ENCODE measurements at places on chromosomes 1 and 21. TPM values are rescaled to one million over a fixed set of nuclear protein-coding genes. Genes with fewer than 3 reads are reported as not detected.
A peak's percentile ranks its signal among the peaks of the same experiment; 100 is the strongest.

DNA sequence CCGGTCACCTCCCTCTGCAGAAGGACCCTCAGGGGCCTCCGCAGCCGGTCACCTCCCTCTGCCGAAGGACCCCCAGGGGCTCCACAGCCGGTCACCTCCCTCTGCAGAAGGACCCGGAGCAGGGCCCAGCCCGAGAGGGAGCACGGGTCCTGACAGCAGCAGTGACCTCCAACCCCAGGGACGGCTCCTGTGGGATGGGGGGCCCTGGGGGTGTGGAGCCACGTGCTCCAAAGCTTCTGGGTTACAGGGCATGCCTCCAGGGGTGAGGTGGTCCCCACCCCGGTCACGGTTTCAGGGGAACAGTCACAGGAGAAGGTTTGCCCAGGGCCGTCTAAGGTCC is 40.3 kb downstream of the SLC19A1 start:
- DNase-seq: peak; percentile 37

- DNase-seq: no peak
These were observed 42.9 kb downstream of the STYXL2 start for GRCh38 chr1:167136806-167137205.

- DNase-seq: peak; percentile 42
These were observed 17.6 kb downstream of the SLC2A1 start for GRCh38 chr1:42940851-42941639.

DNA sequence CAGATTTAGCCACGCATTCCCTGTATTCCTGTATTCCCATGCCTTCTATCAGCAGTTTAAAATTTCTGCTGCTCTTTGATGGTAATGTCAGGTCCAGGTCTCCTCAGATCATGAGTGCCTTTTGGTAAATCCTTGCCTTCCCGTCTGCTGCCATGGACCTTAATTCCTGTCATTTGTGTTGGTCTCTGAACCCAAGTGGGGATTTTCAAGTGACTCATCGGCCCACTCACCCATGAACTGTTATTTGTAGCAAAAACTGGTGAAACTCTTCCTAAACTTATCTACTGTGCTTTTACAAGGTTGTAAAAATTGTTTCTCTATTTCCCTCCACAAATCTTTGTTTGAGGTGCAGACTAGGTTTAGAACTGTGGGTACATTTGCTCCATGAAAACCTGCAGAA is 47.4 kb downstream of the ACTN2 start:
- DNase-seq: no peak

DNA sequence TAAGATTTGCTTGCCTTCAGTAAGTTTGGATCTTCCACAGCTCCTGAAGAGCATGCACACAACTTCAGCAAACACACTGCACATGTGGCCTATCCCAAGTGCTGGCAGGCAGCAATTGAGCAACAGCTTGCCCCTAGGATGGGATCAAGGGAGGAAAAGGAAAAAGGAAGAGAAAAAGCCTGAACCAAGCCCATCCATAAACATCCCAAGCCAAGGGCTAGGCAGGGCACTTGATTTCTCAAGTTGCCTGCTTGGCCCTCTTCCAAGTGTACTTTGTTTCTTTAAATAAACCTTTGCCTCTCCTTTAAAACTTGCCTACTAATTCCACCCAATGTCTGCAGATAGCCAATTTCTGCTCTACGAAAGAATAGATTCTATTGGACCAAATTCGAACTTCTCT is 49.0 kb upstream of the OLFM3 start:
- no peak for DNase-seq

DNA sequence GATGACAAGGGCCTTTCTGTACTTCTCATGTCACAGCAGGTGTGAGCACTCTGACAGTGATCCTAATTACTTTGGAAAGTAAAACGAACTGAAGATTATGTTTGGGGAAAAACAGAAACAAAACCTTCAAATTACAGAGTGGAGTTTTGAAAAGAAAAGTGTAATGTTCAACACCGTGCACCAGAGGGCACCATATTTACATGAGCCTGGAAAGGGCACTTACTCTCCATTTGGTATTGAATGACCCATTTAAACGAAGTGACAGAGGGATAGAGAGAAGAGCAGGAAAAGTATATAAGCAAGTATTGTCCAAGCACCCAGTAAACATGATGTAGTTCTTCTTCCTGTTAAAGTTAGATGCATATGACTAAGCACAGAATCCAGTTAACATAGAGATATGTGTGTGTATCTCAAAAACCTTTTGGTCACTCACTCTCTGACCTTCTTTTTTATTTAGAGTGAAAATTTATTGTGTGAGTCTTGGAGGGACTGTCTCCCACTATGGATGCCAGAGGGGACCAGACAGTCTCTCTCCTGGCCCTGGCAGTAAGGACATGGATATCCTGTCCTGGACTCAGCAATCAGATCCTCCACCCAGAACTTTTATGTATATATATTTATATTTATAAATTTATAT is 3.8 kb upstream of the RGSL1 start:
- DNase-seq: no peak

DNA sequence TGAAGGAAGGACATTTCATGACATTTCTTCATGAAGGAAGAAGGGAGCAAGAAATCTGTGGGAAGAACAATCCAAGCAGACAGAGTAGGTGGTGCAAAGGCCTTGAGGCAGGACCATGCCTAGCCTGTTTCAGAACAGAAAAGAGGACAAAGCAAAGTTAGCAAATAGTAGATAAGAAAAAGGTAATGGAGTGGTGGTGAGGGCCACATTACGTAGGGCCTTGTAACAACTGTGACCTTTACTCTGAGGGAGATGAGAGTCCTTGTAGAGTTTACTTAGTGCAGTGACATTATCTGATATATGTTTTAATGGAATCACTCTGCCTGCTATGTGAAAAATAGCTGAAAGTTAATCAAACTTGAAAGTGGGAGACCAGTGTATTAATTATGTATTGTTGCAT is 6.4 kb upstream of the TSNAX start:
- no peak for DNase-seq

DNA sequence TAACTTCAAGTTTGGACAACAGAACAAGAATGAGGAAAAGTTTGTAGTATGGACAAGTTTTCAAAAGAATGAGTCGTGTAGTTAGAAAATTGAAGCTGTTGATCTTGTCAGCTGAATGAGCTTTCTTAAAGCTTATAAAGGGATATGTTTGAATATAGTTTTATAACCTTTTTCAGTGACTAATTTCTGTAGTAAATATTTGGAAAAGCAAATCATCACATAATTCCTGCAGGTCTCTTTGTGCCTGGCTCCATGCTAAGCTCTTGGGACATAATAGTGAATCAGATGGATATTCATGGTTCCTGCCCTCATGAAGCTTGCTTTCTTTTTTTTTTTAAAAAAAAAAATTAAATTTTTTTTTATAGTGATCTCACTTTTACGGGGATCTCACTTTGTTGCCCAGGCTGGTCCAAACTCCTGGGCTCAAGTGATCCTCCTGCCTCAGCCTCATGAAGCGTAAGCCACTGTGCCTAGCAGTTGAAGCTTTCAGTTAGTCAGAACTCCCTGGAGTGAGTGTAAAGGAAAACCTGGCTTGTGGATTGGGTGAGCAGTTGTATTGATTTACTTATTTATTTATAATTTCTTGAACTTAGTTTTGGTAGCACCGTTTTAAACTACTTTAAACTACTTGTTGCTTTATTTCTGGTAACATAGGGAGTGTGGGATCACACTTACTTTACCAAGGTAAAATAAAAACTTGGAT is 15.5 kb downstream of the DYRK1A start:
- no peak for DNase-seq

APCS gene
- not detected for polyA plus RNA-seq

CADM3 gene
- polyA plus RNA-seq: 0.32 TPM

G0S2 gene
- 49.9 TPM for polyA plus RNA-seq

DENND4B gene
- polyA plus RNA-seq: 40.4 TPM

KRTAP12-2 gene
- polyA plus RNA-seq: not detected

All from psoas muscle (tissue), 8 donors.